Activated gamma-delta T cell (primary cell): ENCODE measurements at places on chromosomes 16 and 17.

DNA sequence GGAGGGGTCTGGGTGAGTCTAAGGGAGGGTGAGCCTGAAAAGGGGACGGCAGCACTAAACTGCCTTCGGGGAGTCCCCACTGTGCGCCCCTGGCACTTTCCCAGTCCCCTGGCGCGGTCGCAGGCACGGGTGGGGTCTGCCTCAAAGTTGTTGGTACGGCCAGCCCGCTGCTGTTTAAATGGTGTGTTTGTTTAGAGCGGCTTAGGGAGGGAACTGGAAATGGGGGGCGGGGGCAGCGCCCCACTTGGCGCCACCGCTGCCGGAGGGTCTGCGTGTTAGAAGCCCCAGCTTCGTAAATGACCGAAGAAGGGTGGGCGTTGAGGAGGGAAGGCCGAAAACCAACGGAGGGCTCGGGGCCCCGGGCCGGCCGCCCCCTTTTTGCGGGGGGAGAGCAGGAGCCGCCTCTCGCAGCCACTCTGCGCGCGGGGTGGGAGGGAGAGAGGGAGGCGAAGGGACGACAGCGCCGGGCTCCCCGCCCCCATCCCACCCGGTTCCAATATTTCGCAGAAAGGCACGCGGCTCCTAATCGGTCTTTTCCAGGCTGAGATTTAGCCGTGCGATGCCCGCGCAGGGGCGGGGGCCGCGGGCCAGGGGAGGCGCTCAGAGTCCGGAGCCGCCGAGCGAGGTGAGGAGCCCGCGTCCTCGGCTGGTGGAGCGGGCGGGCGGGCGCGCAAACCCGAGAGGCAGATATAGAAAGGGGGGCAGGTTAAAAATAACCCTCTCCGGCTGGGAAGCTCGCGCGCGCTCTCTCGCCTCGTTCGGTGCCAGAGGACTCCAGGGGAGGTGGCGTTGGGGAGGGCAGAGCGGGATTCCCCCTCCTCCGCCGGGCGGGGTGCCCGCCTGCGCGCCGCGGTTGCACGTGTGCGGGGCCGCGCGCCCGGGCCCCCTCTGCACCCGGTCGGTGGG lies 54.9 kb downstream of the SREBF1 start:
- peak; percentile 35 for DNase-seq

DNA sequence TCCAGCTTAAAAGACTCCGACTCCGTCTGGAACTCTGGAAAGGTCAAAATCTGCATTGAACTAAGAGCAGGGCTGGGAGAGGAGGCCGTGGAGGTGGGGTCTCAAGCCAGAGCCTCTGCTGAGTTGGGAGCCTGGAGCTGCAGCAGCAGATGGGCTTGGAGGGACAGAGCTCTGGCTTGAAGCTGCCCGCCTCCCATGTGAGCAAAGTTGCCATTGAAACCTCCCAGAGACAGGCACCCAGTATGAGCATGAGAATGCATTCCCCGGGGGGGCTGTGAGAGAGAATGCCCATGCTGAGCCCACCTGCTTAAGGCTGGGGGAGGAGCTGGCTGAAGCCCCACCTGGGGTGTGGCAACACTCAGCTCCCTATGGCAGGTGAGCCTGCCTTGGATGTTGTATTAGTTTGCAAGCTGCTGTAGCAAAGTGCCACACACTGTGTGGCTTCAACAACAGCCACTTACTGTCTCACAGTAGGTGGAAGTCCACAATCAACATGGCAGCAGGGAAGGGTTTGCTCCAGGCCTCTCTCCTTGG lies 9.6 kb downstream of the KIF19 start:
- DNase-seq, result no peak

DNA sequence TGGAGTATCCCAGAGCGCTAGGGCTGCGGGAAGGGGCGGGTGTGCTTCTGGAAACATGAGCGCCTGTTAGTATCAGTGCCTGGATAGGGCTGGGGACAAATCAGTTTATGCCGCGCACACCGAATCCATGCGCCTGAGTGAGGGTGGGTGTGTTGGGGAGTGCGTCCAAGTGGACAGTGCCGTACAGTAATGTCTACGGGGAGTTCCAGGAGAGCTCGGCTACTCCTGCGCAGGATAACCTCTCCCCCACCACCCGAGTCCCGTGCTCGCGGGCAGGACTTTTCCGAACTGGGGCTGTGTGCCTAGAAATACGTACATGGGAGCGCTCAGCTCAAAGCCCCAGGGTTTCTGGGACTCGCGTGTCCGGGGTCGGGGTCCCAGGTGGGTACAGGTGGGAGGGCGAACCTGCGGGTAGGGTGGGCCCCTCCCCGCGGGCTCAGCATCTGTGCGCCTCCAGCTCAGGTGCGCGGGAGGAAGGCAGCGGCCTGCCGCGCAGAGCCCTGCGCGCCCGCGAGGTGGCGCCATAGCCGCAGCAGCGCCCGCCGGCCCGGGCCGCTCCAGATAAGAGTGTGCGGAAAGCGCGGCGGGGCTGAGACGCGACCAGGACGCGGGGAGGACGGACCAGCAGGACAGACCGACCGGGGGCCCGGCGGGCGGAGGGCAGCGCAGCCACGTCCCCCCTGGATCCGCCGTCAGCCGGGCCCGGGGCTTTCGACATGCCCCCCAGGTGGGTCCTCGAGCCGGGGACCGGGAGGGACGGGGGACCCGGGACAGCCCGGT lies at the start of gene HIC1:
TSS of gene HIC1 (plus strand) at position 592 of the 780 bp plus-strand sequence. CDS start 1,588 bp downstream, outside the sequence.
- DNase-seq, result peak; percentile 58

DNA sequence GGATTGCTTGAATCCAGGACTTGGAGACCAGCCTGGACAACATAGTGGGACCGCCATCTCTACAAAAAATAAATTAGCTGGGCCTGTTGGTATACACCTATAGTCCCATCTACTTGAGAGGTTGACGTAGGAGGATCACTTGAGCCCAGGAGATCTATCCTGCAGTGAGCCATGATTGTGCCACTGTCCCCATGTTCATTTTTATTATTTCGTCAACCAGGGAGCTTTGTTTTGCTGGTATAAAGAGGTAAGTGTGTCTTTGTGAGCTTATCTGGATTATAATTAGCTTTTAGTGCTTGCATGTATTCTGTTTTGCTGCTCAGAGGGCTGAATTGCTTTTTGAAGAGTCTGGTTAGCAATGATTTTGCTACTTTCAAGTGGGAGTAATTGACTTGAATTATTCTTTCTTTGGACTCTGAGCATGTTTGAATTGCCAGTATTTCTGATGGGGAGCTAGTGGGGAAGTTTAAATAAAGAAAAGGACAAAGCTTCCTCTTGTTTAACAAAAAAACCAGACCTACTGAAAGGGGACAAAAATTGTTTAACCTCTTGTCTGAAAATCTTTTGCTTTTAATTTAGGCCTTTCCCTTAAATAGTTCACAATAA lies 31.6 kb upstream of the BCAS3 start:
- DNase-seq, result no peak

- DNase-seq, result no peak
Measured at GRCh38 chr17:81424151-81425017, 29.1 kb downstream of the BAHCC1 start.

DNA sequence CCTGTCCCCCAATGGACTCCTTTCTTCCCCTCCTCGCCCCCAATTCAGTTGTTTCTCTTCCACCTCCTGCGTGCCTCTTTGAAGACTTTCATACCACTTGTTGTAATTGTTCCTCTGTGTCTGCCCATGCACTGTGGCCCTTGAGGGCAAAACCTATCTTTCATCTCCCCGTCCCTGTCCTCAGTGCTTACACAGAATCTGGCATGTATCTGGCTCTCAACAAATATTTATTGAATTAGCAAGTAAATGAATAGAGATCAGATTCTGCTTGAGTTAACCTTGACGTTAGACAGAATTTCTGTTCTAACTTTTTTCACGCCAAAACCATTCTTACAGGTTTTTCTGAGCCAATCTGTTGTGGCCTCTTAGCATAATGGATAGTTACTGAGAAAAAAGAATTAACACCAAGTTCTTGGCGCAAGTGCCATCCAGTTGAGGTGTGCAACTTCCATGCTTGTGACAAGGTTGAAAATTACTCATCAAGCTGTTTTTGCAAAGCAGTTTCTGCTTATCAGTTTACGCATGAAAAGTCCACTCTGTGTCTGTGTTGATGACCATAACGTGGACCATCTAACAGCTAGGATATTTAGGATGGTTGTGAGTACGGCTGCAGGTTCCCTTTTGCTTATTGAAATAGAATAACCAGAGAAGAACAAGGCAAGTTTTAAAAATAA lies 215.1 kb downstream of the PRKCA start:
- DNase-seq, result no peak

GRCh38 chr16:83137326-83137781 lies 510.6 kb downstream of the CDH13 start:
- DNase-seq, result no peak

DNA sequence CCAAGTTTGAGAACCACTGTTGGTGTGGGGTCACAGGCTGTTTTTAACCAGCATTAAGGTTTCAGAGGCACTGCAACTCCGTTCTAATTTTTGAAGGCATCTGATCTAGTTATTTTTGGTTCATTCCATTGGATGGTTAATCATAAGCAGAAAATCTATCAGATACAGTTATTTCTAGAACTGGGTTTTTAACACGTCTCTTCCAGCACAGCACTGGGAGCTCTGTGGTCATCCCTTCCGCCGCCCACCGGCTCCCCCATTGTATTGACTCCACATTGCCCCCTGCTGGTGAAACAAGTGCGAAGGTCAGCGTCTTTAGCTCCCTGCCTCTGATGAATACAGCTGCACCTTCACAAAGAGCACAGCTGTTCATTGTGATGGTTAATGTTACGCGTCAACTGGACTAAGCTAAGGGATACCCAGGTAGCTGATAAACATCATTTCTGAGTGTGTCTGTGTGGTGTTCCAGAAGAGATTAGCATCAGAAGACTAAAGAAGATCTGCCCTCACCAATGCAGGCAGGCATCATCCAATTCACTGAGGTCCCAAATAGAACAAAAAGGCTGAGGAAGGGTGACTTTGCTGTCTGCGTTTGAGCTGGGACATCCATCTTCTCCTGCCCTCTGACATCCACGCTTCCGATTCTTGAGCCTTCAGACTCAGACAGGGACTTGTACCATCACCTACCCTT lies 8.5 kb downstream of the CCL18 start:
- no peak for DNase-seq

DNA sequence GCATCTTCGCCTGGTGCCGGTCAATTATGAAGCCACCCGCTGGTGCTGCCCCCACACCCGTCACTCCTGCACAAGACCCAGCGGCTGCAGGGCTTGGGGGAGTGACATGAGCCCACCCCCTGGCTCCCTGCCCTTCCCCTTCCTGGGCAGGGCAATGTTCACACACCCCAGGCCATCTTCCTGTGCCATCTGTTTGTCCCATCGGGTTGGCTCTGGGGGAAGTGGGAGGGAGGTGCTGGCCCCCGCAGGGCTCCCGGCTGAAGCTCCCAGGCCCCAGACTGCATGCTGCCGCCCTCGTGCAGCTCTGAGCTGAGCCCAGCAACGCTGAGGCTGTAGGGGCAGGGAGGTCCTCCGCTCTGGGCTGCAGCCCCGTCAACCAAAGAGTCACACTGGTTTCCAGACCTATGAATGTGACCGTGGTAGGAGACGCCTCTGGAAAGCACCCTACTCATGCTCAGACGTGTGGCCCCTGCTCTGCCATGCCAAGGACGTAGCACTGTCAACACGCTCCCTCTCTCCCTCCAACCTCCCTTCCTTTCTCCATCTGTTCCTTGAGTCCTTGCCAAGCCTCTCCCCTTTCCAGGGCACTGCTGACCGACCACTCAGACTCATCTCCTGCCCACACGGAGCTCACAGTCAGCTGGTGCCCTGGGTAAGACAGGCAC lies 140.4 kb downstream of the ENGASE start:
- DNase-seq, result no peak

DNA sequence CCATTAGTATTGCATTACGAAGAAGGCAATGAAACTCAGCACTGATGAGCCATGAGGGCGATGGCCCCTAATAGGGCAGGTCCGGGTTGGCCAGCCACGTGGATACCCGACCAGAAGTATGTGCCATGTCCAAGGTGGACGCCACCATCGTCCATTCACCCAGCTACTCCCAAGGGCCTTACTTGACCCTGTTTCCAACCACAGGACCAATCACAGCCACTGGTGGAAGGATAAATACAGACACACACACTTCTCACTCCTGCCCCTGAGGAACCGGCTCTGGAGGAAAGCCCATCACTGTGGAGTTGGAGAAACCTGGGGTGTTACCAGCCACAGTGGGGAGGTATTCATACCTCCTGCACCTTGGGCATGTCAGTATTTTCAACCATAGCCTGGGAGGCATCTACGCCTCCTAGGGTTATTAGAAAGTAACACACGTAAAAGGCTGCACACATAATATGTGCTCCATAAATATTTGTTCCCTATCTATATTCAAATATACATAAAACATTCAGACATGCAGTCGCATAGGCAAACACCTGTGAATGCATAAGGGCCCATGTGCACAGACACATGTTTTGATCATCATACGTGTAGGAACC lies 5.4 kb upstream of the ITGA3 start:
- no peak for DNase-seq

- DNase-seq, result no peak
Measured at GRCh38 chr16:31182391-31182790, 2.5 kb downstream of the FUS start.

- no peak for DNase-seq
Measured at GRCh38 chr16:143456-143855, 5.0 kb upstream of the NPRL3 start.

- no peak for DNase-seq
Measured at GRCh38 chr16:2447920-2448583, 11.9 kb upstream of the TEDC2 start.

GRCh38 chr16:85859818-85860125 lies 39.2 kb upstream of the IRF8 start:
- DNase-seq, result no peak

DNA sequence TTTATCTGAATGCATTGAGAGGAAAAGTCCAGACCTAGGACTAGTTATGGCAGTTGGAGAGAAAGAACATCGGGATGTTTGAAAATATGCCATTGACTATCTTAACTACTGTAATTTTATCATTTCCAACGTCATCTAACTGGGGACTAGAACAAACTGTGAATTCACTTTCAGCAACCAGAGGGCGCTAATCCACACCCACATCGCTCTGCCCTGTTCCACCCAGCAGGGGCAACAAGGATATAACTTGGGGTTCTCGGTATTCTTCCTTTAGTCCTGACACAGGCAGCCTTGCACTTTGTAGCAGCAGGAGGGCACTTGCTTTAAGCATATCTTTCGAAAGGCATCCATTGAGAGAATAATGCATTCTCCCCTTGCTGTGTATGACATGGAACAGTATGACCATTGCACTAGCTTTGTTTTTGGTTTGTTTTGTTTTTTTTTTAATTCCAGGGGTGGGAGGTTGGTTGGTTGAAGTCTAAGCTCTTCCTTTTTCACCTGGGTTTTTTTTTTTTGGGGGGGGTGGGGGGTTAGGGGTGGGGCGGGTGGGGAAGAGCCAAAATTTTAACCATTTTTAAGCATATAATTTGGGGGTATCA lies 31.5 kb downstream of the SIAH1 start:
- DNase-seq, result no peak

- no peak for DNase-seq
Measured at GRCh38 chr16:20740007-20740883, 1.4 kb downstream of the THUMPD1 start.

GRCh38 chr16:87945351-87946042 lies 5.7 kb upstream of the BANP start:
- DNase-seq, result no peak

GRCh38 chr17:283911-284675 lies 68.5 kb downstream of the RPH3AL start:
- DNase-seq, result no peak

- no peak for DNase-seq
Measured at GRCh38 chr16:57624806-57625500, 3.5 kb upstream of the ADGRG1 start.

- DNase-seq, result no peak
Measured at GRCh38 chr17:58702045-58702476, 9.7 kb downstream of the RAD51C start.
